ENCODE measurements at places on chromosomes 7 and 10.

DNA sequence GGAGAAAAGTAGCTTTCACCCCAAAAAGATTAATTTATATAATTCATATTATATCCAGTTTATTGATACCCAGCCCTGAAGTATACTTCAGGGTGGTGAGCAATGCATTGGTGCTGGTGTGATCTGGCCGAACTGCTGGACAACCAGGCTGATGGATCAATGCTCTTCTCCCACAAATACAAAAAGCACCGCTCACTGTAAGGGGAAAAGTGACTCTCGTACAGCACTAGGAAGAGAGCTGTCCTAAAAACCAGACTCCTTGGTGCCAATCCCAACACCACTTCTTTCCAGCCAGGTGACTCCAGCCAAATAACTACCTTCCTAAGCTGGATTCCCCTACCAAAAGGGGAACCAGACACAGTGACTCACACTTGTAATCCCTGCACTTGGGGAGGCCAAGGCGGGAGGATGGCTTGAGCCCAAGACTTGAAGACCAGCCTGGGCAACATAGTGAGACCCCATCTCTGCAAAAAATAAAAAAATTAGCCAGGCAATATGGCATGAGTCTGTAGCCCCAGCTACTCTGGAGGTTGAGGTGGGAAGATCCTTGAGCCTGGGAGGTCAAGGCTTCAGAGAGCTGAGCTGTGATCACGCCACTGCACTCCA is 13.1 kb upstream of the TNPO3 start:
- no peak for DNase-seq

DNA sequence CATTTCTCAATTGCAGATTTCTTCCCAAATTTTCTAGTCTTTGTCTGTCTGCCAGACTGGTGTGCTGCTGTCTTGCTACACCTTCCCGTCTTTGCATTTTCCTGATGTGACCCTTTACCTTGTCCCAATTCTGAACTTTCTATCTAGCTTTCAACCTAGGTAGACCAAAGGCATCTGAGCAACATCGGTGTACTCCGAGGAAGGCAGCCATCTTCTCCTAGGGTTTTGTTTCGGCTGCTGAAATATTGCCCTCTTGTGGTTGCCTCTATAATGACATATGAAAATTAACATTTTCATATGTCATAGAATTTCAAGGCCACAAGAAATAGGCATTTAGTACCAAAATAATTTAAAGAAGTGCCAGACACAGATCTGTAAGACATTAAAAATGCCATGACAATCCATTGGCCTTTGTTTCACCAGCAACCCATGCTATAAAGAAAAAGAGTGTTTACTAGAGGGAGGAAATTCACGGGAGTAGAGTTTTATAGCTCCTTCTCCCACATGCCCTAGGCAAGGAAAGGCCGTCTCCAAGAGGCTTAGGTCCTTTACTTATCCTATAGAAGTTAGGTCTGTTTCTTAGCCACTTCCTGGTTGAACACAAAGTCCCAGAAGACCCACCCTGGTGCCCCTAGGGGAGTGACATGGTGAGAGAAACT is 23.4 kb downstream of the OR9A2 start:
- DNase-seq, result no peak

GRCh38 chr7:155644971-155645509 is 579 bp downstream of the RBM33 start:
- DNase-seq, result no peak

DNA sequence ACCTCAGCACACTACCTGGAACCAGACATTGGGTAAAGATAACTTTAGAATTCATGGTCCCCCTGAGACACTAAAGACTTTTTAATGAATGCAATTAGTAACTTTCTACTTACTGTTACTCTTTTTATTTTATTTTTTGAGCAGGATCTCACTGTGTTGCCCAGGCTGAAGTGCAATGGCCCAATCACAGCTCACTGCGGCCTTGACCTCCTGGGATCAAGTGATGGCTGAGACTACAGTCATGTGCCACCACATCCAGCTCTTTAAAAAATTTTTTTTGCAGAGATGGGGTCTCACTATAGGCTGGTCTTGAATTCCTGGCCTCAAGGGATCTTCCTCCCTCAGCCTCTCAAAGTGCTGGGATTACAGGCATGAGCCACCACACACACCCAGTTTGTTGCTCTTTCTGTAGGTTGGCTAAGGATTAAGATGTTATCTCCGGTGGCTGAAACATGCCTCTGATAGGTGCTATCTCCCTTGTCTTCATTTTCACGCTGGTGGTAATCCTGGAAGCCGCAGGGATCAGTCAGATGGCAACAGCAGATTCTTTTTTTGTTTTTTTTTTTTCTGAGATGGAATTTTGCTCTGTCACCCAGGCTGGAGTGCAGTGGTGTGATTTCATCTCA is 128.3 kb downstream of the TCF7L2 start:
- DNase-seq, result no peak

DNA sequence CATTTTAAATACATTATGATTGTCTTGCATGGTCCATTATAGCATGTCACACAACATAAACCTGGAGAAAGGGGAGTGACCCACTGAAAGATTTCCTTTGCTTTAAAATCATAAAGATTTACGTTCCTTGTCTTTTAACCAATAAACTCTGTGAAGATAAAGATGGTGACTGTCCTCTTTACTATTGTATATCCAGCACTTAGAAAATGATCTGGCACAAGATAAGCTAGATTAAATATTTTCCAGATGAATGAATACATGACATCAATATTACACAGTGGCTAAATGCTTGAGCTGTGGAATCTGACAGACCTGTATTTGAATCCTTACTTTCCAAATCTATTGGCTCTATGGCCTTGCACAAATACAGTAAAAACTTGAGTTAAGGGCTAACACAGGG is 938.4 kb downstream of the SORCS1 start:
- no peak for DNase-seq

DNA sequence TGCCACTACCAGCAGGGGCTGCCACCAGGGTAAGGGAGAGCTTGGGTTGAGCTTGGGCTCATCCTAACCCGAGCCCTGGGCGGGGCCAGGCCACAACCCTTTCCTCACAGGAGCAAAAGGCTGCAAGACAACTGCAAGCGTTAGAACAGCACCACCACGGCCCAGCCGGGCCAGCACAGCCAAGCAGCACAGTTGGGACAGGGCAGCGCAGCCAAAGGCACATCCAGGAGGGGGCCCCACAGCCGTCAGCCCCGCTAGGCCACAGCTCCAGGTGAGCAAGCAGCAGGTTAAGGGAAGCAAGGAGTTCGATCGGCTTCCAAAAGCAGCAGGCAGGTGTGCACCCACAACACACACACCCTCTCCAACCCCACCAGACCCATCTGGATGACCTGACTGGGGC is 7.0 kb upstream of the NDST2 start:
- DNase-seq, result no peak

GRCh38 chr7:27173956-27174873 is at the start of gene HOXA10:
Gene HOXA10, minus strand, starts transcription at chr7:27174320. Its CDS starts 14 bp downstream, at chr7:27174306.
- no peak for DNase-seq

DNA sequence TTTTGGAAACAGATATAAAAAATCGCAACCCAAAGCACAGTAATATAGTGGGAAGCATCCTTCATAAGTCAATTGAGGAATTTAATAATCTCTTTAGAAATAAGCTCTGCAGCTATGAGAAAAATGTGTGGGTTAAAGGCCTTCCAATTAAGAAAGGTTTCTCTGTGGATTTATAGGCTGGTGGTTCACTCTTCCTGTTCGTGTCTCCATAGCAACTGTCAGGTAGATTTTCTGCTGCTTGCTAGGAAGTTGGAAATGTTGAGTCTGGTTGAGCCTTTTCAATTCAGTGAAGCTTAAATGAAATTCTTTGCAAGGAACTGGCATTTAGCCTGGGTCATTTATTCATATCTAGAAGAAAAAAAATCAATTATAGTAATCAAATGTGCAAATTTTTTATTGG is 652.8 kb upstream of the CELF2 start:
- no peak for DNase-seq

GRCh38 chr7:27947586-27948278 is 207.8 kb downstream of the TAX1BP1 start:
- DNase-seq, result no peak

GRCh38 chr7:38574086-38574485 is 57.1 kb downstream of the AMPH start:
- no peak for DNase-seq

DNA sequence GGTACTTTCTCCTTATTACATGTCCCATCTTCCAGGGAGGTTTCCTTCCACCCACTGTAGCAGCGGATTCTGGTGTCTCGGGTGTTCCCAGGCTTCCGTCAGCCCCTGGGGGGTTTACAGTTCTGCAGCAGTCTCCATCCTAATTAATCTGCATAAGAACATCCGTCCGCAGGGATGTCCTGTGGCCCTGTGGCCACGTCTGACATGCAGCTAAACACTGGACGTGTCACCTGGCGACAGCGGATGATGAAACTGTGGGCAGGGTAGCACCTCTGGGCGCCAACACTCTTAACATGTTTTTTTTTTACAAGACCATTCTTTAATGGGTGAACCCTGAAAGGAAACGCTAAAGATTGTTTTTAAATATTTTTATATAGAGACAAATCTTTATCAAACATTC is 58.2 kb downstream of the DIP2C start:
- DNase-seq, result no peak

DNA sequence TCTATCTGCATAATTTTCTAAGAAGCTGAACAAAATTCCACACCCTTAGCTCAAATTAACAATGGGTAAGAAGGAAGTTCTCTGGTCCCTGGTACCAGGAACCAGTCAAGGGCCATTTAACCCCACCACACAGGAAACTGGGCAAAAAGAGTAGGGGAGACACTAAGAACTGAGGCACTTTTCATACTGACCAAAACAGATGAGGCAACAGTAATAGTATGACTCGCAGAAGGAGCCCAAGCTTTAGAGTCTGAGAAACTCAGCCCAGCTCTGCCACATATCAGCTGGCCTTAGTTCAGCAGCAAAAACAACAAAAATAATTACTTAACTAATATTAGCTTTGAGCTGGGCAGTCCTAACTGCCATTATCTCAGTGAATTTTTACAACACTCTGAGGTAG is 221.2 kb downstream of the FAM107B start:
- no peak for DNase-seq

DNA sequence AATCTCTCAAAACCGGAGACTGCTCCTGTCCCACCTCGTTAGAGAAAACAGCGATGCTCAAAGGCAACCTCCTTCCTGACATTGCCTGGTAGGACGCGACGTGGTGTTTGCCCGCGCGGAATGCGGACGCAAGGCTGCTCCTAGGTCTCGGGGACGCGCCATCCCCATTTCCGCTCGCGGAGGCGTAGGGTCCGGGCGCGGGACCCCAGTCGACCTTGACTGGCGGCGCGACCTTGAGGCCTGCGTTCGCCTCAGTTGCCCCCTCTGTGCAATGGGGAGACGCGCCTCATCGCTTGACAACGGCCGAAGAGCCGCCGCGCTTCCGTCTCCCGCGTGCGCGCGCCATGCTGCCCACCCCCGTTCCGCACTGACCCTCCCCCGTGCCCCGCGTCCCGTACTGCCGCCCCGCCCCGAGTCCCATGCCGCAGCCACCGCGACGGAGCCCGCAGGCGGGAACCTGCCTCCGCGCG is 412 bp upstream of the PPIA start:
- DNase-seq, result no peak

DNA sequence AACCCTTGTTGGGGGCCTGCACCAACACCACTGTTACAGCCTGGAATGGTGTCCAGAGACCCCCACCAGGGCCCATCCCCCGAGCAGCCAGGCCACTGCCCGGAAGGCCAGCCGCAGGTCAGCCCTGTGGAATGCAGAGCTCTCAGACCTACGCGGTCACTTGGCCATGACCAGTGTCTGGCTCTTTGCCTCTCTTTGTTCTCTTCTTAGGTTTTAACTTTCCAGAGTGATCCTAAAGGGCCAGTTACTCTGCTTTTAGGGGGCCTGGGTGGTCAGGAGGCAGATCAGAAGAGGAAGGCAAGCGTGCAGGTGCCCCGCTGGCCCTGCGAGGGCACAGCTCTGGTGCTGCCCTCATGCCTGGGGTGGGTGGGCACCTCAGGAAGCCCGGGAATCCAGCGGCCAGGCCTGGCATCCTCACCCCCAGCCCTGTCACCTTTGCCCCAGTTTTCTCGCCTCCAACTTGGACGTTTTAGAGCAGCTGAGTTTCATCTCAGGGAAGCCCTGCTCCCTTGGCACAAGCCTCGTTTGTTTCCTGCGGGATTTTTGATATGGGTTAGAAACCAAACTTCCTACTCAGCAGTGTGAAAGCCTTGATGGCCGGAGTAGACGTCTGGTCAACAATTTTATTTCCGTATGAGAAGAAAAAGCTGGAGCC is 62.5 kb upstream of the CHST15 start:
- DNase-seq, result no peak
